ENCODE measurements at places on chromosomes 1 and 21.

GRCh38 chr1:66295803-66296202, 238.2 kb upstream of the SGIP1 start:
- DNase-seq: no peak

DNA sequence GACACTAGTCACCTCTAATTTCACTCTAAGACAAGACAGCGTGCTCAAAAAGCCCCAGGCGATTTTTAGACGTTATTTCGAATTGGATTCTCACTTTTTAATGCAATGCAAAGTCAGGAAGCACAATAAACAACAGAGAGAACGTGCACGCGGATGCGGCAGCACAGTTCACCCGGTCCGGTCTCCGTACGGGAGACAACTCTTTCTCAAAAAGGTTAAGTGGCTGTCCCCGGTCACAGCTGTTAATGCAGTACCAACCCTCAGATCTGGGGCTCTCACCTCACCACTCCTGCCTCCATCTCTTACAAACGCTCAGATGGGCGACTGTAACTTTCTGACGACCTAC, 1.2 kb downstream of the HP1BP3 start:
- no peak for DNase-seq

DNA sequence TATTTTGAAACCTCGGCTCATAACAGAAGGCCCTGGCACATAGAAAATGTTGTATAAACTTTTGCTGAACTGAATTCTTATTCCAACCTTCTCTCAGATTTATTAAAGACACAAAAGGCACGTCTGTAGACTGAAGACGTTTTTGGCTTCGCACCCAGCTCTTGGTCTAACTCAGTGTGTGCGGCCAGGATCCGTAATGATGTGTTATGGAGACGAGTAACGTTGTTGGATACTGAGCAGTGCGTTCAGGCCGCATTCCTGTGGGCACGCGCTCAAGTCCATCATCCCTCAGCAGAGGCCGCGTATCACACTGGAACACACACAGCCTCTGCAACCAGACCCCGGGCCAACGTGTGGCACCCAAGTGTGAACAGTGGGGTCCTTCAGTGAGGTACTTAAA, 154.8 kb upstream of the RAB4A start:
- DNase-seq: no peak

GRCh38 chr1:227466039-227466645, 97.2 kb upstream of the ZNF678 start:
- DNase-seq: peak; percentile 72

DNA sequence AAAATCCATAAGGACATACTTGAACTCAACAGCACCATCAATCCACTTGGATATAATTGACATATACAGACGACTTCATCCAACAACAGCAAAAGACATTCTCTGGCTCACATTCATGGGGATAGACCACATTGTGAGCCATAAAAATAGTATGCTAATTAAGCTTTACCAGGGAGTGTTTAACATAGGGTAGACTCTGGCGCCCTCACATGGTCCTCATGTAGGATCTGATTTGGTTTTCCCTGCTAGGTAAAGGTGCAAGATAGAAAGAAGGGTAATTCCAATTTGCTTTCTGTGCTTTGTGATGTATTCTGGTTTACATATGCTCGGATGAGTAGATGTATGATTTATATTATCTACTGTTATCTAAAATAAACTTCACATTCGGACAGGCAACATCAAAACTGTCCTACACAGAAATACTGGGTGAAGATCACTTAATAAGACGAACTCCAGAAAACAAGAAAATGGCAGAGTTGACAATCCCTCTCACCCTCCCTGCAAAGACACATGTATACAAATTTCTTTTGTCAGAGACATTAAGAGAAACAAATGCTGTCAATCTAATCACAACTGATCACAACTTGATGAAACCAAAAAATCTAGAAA, 27.7 kb downstream of the CR1L start:
- no peak for DNase-seq
